ENCODE measurements at places on chromosomes 16 and 17. TPM values are rescaled to one million over a fixed set of nuclear protein-coding genes. Genes with fewer than 3 reads are reported as not detected.

The MYO15B gene
- total RNA-seq = 59.5 TPM

The IL32 gene
- total RNA-seq = 1.6 TPM

The KLHL10 gene
- total RNA-seq = not detected

The NLRP1 gene
- 73.6 TPM for total RNA-seq

The TMEM219 gene
- total RNA-seq = 25.4 TPM

The FOXC2 gene
- total RNA-seq = not detected

The GP1BA gene
- total RNA-seq = not detected

The TBX2 gene
- total RNA-seq = 1.3 TPM

The PRSS21 gene
- total RNA-seq = not detected

The FAM171A2 gene
- 61.0 TPM for total RNA-seq

The CD300H gene
- total RNA-seq = not detected

The AURKB gene
- 10.0 TPM for total RNA-seq

The MGAT5B gene
- total RNA-seq = 53.8 TPM

The LITAF gene
- 13.8 TPM for total RNA-seq

The GPT2 gene
- 26.0 TPM for total RNA-seq

The ABAT gene
- 119 TPM for total RNA-seq

The SLC13A2 gene
- not detected for total RNA-seq

The INCA1 gene
- total RNA-seq = not detected

The FOXO3B gene
- total RNA-seq = 33.2 TPM

The KRT40 gene
- total RNA-seq = not detected

Measured in parietal lobe (tissue), 2 donors.